ENCODE measurements at places on chromosomes 1 and 21. TPM values are rescaled to one million over a fixed set of nuclear protein-coding genes. Genes with fewer than 3 reads are reported as not detected.

The ERG gene
- total RNA-seq = 3.0 TPM

The WASF2 gene
- total RNA-seq = 78.9 TPM

The AMIGO1 gene
- 2.7 TPM for total RNA-seq

The MYOG gene
- not detected for total RNA-seq

The KRTAP8-1 gene
- total RNA-seq = not detected

The E2F2 gene
- total RNA-seq = 6.1 TPM

The PPP2R5A gene
- 36.8 TPM for total RNA-seq

The GBP4 gene
- total RNA-seq = not detected

The TEX38 gene
- not detected for total RNA-seq

The HAPLN2 gene
- total RNA-seq = not detected

The KCNA10 gene
- total RNA-seq = not detected

DNA sequence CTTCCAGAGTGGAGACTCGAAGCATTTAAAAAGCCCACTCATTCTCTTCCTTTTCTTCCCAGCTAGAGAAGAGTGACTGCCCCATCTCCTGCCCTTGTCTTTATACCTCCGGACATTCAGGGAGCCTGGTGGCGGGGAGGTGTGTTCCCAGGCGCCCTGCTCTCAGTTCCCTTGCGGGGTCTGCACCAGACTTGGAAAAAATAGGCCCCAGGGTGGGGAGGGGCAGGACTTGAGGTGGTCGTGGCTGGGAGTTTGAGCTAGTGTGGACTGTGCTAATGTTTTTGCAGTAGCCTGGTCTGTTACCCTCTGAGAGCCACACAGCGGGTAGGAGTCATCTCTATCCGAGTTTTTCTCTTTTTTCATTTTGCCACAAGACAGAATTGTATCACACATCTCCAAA is 139.1 kb downstream of the PEX14 start:
- H3K4me3 ChIP-seq = no peak overlapping the region
- no peak overlapping the region for H3K27ac ChIP-seq
- H3K27me3 ChIP-seq = no peaks in the 10 kb centered on the region

- H3K4me3 ChIP-seq = peak overlapping the region; percentile 90
- DNase-seq = no peak
- no peaks in the 10 kb centered on the region for H3K4me1 ChIP-seq
Measured at GRCh38 chr1:31064111-31064717, 1.3 kb downstream of the PUM1 start.

- no peak for DNase-seq
- peaks cover 9% of the 10 kb centered on the region for H3K4me1 ChIP-seq
- no peak overlapping the region for H3K27ac ChIP-seq
- peaks cover 7% of the 10 kb centered on the region for H3K27me3 ChIP-seq
- peaks cover 6% of the 10 kb centered on the region for H3K36me3 ChIP-seq
Measured at GRCh38 chr1:6460301-6461050, 5.5 kb downstream of the TNFRSF25 start.

DNA sequence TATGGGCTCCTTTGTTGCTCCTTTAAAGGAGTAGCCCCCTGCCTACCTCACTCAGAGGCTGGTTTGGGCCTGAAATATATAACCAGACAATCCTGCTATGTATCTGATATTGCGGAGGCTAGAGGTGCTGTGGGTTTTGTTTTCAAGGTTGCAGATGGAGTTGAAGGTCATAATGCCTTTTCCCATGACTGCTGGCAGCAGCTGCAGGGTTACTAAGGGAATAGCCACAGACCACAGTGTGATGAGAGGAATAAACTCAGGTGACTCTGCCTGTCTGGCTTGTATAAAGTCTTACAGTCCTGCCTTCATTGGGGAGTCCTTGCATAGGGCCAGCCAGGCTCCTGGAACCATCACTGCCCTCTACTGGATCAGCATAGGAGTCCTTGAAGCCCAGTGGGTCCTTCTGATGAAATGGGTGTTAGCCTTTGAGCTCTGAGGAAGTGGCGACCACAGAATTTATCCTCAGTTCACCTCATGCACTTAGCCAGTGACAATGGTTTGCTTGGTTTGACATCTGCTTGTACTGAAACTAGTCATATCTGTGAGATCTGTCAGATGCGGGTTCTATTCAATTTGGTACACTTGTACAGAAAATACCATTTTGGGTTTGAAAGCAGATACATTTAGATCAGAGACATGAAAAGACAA is 174.4 kb upstream of the HMCN1 start:
- no peaks in the 10 kb centered on the region for H3K4me1 ChIP-seq
- H3K27ac ChIP-seq = no peak overlapping the region
- no peaks in the 10 kb centered on the region for H3K36me3 ChIP-seq
- no peak overlapping the region for H3K4me3 ChIP-seq
- H3K27me3 ChIP-seq = no peaks in the 10 kb centered on the region
- peak; percentile 51 for DNase-seq

- no peaks in the 10 kb centered on the region for H3K36me3 ChIP-seq
- no peaks in the 10 kb centered on the region for H3K4me1 ChIP-seq
- DNase-seq = no peak
- no peak overlapping the region for H3K27ac ChIP-seq
- no peak overlapping the region for H3K4me3 ChIP-seq
Measured at GRCh38 chr1:233879841-233880240, 24.6 kb upstream of the SLC35F3 start.

GRCh38 chr1:45116340-45116739 is 90.1 kb downstream of the ZSWIM5 start:
- no peaks in the 10 kb centered on the region for H3K36me3 ChIP-seq
- no peaks in the 10 kb centered on the region for H3K27me3 ChIP-seq

GRCh38 chr21:41460578-41461527 is 34.8 kb downstream of the MX1 start:
- no peak overlapping the region for H3K4me3 ChIP-seq
- no peaks in the 10 kb centered on the region for H3K27me3 ChIP-seq
- no peaks in the 10 kb centered on the region for H3K4me1 ChIP-seq
- H3K36me3 ChIP-seq = peaks cover 22% of the 10 kb centered on the region
- no peak overlapping the region for H3K27ac ChIP-seq

DNA sequence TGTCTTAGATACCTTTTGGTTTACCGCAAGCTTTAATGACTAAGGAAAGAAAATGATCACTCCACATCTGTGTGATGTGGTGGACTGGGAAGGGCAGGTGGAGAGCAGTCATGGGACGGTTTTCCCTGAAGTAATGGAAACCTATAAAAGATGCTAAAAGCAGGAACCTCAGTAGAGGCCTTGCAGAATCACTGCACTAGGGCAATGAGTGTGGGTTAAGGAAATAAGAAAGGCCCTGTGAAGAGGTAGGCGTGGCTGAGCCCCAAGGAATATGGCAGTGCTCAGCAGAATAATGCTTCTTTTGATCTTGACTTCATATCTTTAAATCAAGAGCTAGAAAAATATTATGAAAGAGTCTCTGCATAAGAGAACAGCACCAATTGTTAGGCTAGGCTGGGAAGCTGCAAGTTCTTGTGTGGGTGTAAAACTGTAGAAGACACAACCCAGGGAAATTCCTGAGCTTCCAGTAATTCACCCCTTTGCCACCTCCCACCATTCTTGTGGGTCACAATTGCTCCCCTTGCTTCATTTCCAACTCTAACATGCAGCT is 49.9 kb downstream of the CLCA4 start:
- H3K27ac ChIP-seq = no peak overlapping the region
- DNase-seq = no peak
- H3K36me3 ChIP-seq = no peaks in the 10 kb centered on the region
- H3K4me3 ChIP-seq = no peak overlapping the region

- no peak for DNase-seq
- no peaks in the 10 kb centered on the region for H3K36me3 ChIP-seq
- no peaks in the 10 kb centered on the region for H3K4me1 ChIP-seq
- no peaks in the 10 kb centered on the region for H3K27me3 ChIP-seq
- H3K4me3 ChIP-seq = no peak overlapping the region
Measured at GRCh38 chr1:55702064-55702463, 486.9 kb upstream of the USP24 start.

DNA sequence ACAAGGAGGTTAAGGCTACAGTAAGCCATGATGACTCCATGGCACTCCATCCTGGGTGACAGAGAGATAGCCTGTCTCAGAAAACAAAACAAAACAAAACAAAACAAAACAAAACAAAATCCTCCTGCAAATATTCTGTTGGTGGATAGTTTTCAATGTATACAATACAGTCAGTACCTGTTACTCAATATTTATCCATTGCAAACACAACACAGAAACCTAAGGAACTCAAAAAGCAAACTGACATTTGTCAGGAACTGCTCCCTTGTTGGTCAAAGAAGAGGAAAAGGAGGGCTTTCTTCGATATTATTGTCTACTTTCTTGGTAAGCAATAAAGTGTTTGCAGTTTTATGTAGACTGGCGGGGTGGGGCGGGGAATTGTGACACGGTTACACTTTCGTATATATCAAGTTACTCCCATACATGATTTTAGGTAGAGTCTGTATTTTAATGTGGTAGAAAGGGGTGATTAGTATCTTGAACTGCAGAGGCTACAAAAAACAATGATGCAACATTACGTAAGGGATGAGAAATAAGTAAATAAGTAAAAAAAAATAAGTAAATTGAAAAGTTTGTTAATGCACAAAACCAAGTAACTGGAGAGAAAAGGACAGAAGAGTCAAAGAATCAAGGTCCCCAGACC is 31.8 kb downstream of the APP start:
- H3K4me3 ChIP-seq = no peak overlapping the region
- no peak for DNase-seq
- peaks cover 2% of the 10 kb centered on the region for H3K4me1 ChIP-seq
- no peaks in the 10 kb centered on the region for H3K36me3 ChIP-seq
- H3K27ac ChIP-seq = no peak overlapping the region
- H3K27me3 ChIP-seq = no peaks in the 10 kb centered on the region

- no peak overlapping the region for H3K27ac ChIP-seq
- no peak overlapping the region for H3K4me3 ChIP-seq
- H3K36me3 ChIP-seq = no peaks in the 10 kb centered on the region
- H3K4me1 ChIP-seq = no peaks in the 10 kb centered on the region
Measured at GRCh38 chr1:184866991-184867788, 107.1 kb downstream of the NIBAN1 start.

DNA sequence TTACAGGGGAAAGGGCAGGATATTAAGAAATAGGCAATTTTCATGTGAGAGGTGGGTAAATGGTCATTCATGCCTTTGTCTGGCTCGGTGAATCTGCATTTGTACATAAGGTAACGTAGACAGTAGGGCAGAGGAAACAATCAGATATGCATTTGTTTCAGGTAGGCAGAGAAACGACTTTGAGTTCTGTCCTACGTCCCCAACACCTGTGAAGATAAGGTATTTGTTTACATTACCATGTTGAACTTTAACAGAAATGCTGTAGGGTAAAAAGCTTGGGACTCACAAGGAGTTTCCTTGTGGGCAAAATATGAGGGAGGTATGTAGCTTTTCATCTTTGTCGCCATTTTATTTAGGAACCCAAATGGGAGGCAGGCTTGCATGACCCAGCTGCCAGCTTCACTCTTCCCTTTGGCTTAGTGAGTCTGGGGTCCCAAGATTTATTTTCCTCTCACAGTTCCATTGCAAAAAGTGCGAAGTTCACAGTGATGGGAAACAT is 31.4 kb downstream of the B3GALT5 start:
- H3K4me3 ChIP-seq = no peak overlapping the region
- no peak overlapping the region for H3K27ac ChIP-seq
- no peaks in the 10 kb centered on the region for H3K27me3 ChIP-seq
- DNase-seq = no peak
- H3K4me1 ChIP-seq = peaks cover 8% of the 10 kb centered on the region

GRCh38 chr1:100415498-100415778 is 63.1 kb downstream of the CDC14A start:
- DNase-seq = no peak
- peaks cover 3% of the 10 kb centered on the region for H3K4me1 ChIP-seq
- no peak overlapping the region for H3K27ac ChIP-seq
- H3K27me3 ChIP-seq = no peaks in the 10 kb centered on the region
- H3K4me3 ChIP-seq = no peak overlapping the region

DNA sequence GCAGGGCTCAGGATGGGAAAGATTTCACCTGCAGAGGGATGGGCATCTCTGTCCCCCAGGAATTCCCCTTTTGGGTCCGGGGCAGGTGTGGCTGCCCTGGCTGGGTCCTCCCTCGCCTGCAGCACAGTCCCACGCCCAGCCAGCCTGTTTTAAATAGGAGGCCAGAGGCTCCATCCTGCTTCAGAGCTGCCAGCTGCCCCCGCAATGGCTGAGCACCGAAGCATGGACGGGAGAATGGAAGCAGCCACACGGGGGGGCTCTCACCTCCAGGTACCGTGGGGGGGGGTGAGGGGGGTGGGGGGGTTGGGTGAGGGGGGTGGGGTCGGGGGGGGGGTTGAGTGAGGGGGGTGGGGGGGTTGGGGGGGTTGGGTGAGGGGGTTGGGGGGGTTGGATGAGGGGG is 3.6 kb downstream of the SCNN1D start:
- H3K36me3 ChIP-seq = no peaks in the 10 kb centered on the region
- 0 out of 2 replicates have a peak, but pooled peaks cover 2% of the 10 kb centered on the region for H3K4me1 ChIP-seq
- H3K4me3 ChIP-seq = no peak overlapping the region
- DNase-seq = no peak
- H3K27me3 ChIP-seq = no peaks in the 10 kb centered on the region

GRCh38 chr1:53755874-53756273 is 16.9 kb upstream of the GLIS1 start:
- no peak overlapping the region for H3K27ac ChIP-seq
- no peaks in the 10 kb centered on the region for H3K4me1 ChIP-seq
- H3K36me3 ChIP-seq = no peaks in the 10 kb centered on the region
- H3K27me3 ChIP-seq = no peaks in the 10 kb centered on the region

DNA sequence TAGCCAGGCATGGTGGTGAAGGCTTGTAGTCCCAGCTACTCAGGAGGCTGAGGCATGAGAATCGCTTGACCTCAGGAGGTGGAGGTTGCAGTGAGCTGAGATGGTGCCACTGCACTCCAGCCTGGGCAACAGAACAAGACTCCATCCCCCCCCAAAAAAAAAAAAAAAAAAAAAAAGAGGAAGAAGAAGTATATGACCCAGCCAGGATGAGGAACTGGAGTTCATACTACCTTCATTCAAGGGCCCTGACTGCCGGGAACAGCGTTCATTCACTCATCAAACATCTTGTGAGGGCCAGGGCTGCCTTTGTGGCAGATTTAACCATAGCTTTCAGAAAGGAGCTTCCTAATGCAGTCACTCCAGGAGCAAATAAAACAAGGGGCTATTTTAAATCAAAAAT is 127.6 kb downstream of the MRPS6 start:
- no peak for DNase-seq
- H3K4me3 ChIP-seq = no peak overlapping the region
- H3K27ac ChIP-seq = no peak overlapping the region
- no peaks in the 10 kb centered on the region for H3K27me3 ChIP-seq
- H3K4me1 ChIP-seq = peaks cover 11% of the 10 kb centered on the region

- 0 out of 2 replicates have a peak, but pooled peaks cover 2% of the 10 kb centered on the region for H3K27me3 ChIP-seq
- H3K4me3 ChIP-seq = no peak overlapping the region
- no peak overlapping the region for H3K27ac ChIP-seq
- no peaks in the 10 kb centered on the region for H3K36me3 ChIP-seq
- H3K4me1 ChIP-seq = no peaks in the 10 kb centered on the region
- DNase-seq = no peak
Measured at GRCh38 chr1:204172404-204173029, 6.4 kb upstream of the REN start.

DNA sequence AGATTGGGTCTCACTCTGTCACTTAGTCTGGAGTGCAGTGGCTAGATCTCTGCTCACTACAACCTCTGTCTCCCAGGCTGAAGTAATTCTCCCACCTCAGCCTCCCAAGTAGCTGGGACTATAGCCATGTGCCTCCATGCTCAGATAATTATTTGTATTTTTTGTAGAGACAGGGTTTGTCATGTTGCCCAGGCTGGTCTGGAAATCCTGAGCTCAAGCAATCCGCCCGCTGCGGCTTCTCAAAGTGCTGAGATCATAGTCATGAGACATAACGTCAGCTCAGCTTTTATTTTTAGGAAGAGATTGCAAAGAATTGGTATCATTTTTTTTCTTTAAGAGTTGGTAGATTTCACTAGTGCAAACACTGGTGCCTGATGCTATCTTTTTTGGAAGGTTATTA is 244.9 kb downstream of the DSCAM start:
- H3K4me1 ChIP-seq = no peaks in the 10 kb centered on the region
- no peak for DNase-seq
- H3K27me3 ChIP-seq = no peaks in the 10 kb centered on the region
- no peaks in the 10 kb centered on the region for H3K36me3 ChIP-seq
